Cortex of kidney (tissue), 1 donor: ENCODE measurements at places on chromosomes 16 and 17.

GRCh38 chr17:66002063-66002585 lies 189.8 kb downstream of the CEP112 start:
- no peak for DNase-seq

DNA sequence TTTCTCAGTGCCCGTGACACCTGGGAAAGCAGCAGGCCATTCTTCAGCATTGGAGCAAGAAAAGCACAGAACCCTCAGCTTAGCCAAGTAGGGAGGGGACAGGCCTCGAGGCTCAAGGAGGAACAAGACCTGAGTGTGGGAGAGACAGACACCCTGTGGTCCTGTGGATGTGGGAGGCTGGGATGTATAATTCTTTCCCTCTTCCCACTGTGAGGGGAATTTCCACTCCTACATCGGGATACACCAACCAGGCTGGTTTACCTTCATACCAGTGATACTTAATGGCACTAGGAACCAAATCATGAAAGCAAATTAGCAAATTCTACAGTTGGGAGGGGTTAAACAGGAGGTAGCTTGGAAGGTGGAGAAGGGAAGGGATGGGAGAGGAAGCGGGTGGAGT lies 41.7 kb downstream of the LYRM1 start:
- DNase-seq: no peak

GRCh38 chr17:82272495-82273326 lies 789 bp downstream of the CSNK1D start:
- DNase-seq: no peak

DNA sequence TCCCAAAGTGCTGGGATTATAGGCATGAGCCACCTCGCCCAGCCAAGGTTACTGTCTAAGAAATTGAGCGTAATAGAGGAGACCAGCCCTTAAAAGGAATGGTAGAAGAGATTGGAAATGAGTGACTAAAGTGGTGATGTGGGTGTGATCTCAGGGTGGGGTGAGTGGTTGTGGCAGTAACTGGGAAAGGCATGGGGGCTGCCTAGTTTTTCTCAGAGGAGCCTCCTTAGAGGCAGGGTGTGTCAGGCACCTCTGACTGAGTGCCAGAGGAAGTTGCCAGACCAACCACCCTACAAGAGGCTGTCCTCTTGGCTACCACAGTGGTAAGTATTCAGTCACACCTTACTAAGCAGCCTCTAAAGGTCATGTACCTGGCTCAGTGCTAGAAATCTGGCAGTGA lies 8.9 kb downstream of the DUS2 start:
- DNase-seq: no peak

DNA sequence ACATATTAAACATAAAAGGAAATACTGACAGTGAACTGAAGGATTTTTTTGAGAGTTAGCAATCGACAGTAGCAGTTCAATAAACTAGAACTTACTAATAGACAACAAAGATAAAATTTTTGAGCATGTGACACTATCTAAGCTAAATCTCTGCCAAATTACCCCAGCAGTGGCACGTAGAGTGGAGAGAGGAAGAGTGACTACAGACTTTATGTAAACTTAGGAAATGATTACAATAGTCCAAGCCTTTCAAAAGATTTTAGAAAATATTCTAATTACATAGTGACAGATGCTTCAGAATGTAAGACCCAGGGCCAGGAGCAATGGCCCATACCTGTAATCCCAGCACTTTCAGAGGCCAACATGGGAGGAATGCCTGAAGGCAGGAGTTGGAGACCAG lies 52.4 kb downstream of the CFDP1 start:
- DNase-seq: no peak
